ENCODE measurements at places on chromosomes 3 and 15.

DNA sequence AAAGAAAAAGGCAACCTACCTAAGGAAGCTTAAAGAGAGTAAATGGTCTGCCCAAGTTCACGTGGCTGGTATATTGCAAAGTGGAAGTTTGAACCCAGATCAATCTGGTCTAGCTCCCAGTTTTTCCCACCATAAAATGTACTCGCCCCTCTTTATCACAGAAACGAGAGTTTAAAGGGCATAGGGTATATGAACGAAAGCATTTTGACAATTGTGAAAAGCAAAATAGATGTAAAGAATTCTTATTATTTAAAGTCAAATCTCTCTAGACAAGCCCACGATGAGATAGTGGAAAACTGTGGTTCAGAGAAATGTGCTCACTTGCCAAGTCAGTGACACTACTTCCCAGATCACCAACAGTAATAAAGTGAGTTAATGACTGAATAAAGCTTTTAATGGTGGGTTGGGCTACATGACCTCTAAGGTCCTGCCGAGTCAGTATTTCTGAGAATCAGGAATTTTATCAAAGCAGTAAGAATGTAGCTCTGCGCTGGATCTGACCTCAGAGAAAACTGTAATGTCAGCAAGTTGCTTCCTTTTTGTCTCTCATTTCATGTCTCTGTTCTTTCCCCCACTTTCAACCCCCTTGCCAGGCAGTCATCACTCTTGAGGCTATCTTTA is 23.3 kb upstream of the NEO1 start:
- DNase-seq = no peak

GRCh38 chr3:32706348-32707025 is 21.5 kb downstream of the CNOT10 start:
- DNase-seq = no peak

DNA sequence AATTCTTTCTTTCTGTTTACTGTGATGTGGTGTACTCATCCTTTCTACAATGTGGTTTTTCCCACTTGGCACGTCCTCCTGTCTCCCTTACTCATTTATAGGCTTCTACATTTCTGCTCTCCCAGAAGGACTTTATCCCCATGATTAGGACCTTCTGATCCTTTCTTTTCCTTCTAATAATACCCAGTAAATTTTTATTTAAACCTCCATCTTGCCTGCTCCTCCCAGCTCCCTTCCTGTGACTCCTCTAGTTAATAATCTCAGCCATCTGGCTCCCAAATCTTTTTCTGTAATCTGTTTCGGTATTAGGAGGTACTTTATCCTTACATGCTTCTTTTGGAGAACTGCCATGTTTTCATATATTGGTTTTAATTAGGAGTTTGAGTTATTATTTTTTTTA is 11.2 kb upstream of the P2RY1 start:
- DNase-seq = no peak

DNA sequence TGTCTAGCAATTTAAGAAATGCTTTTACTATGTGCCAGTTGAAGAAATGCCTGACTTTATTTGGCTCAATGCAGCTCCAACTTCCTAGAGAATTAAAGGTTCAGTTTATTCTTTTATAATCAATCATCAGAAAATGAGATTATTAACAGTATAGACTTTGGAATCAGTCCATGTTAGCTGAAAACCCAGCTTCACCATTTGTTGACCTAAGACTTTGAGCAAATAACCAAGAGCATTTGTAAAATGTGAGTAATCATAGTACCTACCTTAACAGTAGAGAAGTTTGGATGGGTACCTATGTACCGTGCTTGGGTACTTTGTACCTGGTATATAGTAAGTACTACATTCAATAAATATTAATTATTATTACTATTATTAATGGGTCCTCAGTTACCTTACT is 105.9 kb downstream of the RARB start:
- DNase-seq = no peak

DNA sequence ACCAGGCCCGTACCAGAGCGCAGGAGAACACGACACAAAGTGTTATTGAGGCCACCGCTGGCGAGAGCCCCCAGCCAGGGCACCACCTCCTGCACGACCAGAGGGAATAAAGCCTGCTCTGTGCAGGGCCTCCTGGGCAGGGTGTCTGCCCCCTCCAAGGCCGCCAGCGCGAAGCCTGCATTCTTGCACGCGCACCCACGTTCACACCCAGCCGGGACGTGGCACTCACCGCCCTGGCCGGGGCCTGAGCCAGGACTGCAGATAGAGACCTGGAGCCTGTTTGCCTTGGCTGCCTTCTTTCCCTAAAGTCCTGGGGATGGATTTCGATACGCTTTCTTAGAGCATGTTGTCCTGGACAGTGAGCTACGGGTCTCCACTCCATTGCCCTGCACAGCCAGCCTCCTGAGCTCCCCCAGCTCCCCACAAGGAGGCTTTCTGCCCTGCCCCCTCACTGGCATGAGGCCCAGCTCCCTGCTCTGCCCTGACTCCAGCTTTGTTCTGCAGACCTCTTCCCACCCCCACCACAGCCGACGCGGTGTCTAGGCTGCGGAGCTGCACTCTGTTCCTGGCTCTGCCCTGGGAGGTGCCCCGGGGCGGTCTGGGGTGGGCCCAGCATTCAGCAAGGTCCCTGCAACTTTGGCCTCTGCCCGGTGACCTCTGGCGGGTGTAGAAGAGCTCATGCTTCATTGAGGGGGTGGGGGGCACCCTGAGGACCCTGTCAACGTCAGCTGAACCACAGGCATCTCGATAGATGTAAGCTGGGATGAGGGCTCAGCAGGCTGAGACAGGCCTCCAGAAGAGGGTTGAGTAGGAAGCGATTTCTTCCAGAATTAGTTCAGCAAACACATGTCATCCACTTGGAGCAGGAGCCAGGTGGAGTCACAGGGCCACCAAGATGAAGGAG is 145.0 kb downstream of the LRRK1 start:
- no peak for DNase-seq

DNA sequence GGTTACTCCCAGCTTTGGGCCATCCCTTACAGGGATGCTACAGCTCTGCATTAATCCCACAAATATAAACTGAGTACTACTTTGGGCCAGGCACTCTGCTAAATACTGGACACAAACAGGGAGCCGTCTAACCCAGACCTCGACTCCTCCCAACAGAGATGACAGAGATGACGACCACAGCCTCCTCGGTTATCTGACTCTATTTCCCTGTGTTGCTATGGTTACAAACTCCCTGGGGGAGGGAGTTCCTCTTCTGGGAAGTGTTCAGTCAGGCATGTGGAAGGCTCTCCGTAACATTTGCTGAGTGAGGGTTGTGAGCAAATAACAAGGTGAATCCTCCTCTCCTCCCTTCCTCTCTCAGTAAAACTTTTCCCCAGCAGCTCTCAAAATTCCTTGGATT is 6.7 kb upstream of the CMTM7 start:
- DNase-seq = no peak

DNA sequence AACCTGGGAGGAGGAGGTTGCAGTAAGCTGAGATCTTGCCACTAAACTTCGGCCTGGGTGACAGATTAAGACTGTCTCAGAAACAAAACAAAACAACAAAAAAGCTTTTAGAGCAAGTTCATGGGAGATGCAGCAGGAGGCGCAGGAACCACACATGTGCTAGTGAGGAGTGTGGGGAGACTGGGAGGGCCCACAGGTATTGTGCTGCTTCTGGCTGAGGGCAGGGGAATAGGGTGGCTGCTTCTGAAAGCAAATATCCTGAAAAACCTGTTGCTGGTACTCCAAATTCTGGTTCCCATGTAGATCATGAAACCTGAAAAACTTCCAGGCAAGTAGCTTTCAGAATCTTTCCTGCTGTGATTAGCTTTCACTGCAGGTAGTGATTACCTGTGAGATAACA is 22.1 kb downstream of the TYRO3 start:
- no peak for DNase-seq

DNA sequence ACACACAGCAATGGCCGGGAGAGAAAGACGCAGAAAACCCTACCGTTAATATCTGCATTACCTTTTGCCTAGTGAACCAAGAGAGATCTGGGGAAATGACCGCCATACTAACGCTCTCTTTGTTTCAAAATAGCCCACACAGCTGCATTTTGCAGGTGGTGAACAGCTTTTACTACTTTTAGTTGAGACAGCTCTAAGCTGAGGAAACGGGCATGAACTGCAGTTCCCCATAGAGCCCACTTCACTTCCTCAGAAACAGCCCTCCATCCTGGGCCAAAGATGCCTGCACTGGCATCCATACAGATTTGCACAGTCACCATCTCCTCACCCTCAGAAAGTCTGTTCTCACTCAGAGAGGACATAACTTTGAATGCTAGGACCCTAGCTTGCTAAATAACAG is 45.0 kb downstream of the ZNF860 start:
- DNase-seq = no peak

DNA sequence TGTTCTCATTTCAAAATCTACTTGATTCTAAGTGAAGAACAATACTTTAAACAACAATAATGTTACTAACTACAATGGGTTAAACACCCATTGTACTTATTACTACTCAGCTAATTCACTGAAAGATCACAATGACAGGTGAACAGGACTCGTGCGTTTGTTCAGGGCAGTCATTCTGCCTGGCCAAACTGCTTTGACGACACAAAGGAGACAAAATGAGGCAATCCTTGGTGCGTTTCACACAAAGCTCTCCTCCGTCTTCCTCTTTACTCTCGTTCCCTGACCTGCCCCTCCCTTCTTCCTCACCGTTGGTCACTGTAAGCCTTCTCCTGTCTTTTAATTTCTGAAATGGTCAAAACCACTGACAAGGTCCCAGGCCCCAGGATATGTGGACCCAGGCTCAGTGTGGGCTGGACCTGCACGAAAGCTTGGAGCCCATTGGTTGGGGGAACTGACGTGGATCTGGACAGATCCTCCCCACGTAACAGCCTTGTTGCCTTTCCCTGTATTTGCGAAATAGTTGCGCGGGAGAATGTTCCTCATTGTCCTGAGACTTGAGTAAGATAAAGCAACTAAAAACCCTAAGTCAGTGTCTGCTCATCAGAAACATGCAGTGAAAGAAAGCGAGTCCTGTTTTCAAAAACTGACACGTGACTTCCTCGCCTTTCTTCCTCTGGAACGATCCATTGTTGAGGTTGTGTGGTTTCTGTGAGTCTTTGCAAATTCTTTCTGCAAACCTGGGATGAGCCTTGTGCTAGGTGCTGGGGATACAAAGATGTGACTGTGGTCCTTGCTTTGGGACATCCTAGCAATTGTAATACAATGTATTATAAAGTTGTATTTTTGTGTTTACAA is 147.1 kb upstream of the RGMA start:
- DNase-seq = no peak

GRCh38 chr3:156448300-156448699 is 106.6 kb downstream of the SSR3 start:
- DNase-seq = no peak

- no peak for DNase-seq
These were observed 64.9 kb downstream of the SGO1 start for GRCh38 chr3:20121088-20121487.

- DNase-seq = no peak
These were observed 1063.1 kb downstream of the NTRK3 start for GRCh38 chr15:87193481-87193880.

DNA sequence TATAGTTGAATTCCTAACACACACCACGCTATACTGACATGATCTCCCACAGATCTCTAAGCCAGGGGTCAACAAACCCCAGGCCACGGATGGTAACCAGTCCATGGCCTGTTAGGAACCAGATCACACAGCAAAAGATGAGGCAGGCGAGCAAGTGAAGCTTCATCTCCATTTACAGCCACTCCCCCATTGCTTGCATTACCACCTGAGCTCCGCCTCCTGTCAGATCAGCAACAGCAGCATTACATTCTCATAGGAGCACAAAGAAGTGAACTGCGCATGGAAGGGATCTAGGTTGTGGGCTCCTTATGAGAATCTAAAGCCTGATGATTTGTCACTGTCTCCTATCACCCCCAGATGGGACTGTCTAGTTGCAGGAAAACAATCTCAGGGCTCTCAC is 2.7 kb downstream of the PDCD7 start:
- DNase-seq = no peak

DNA sequence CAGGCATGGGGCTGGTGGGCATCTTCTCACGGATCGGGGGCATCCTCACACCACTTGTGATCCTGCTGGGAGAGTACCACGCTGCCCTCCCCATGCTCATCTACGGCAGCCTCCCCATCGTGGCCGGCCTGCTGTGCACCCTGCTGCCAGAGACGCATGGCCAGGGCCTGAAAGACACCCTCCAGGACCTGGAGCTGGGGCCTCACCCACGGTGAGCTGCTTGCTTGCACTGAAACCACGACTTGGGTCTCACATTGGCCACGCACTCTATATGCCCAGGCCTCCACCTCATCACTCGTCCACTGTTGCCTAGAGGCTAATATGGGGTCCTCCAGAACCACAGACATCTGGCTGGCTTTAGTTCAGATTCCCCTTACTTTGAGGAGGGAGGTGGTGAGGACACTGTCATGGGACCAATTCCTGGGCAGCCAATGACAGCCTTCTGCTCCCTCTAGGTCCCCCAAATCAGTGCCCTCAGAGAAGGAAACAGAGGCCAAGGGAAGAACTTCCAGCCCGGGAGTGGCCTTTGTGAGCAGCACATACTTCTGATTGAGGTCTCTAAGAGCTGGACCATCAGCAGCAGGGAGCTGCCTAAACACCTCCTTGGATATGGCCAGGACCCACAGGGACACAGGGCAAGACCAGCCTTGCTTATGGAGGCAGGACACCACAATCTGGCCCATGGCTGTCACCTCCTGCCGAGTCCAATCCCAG is 5.0 kb upstream of the SLC22A14 start:
- DNase-seq = no peak

DNA sequence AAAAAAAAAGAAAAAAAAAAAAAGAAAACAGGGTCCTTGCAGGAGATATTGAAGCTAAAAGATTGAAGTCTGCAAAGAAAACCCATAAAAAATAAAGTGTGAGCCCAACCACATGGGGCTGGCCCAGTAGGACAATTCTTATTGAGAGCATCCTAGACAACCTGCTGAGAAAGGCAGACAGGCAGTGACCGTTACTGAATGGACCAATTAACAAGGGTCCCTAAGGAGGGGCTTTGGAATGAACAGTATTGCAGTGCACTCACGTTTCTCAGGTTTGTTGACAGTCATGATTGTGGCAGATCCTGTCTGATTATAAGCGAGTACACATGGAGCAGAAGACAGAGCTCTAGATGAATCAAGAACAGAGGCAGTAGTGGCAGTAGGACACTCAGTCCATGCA is 168.6 kb downstream of the LSAMP start:
- no peak for DNase-seq

GRCh38 chr3:46874430-46874829 is 3.1 kb upstream of the PTH1R start:
- no peak for DNase-seq

Measured in activated CD4-positive, CD25-positive, alpha-beta regulatory T cell treated with anti-CD3 and anti-CD28 coated beads, Interleukin-2, amount 50 U/mL, for 16 hours (primary cell).